ENCODE measurements at places on chromosomes 2 and 18. TPM values are rescaled to one million over a fixed set of nuclear protein-coding genes. Genes with fewer than 3 reads are reported as not detected.
A peak's percentile ranks its signal among the peaks of the same experiment; 100 is the strongest.

DNA sequence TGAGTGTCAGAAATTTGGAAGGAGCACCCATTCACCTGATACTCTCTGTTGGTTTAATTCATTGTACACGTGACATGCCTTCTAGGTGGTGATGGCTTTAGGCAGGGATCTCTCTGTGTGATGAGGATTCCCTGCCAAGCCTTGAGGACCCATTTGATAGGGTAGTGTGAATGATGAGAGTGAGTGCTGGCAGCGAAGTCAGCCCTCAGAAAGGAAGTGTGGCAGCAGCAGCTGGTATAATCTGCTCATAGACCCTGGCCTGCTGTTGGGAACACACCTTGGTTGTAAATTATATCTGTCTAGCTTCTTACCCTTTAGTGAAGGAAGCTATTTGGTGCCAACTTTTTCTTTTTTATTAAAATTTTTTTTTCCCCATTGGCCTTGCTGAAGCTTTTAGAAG is 164.5 kb downstream of the HAUS1 start:
- H3K4me3 ChIP-seq, result no peak overlapping the region
- no peaks in the 10 kb centered on the region for H3K4me1 ChIP-seq
- H3K36me3 ChIP-seq, result peaks cover 2% of the 10 kb centered on the region
- H3K27me3 ChIP-seq, result no peaks in the 10 kb centered on the region

The CPLX4 gene
- not detected for total RNA-seq

DNA sequence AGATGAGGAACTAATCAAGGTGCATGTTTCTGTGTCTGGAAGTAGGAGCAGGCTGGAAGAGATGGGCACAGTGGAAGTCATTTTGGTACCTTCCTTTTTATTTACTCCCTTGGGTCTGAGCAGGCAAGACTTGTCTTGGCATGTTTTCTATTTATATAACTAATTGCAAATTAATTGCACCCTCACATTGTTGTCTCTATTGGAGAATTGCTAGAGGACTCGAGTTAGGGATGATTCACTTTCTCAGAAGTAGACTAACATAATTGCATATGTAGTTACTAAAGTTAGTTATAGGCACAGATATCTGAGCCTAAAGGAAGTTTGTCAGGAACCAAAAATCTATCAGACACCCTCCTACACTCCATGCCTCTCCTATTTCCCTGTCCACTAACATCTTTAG is 92.8 kb upstream of the NRP2 start:
- no peaks in the 10 kb centered on the region for H3K27me3 ChIP-seq
- no peak overlapping the region for H3K27ac ChIP-seq

The CEP192 gene
- 33.6 TPM for total RNA-seq

GRCh38 chr2:160889439-160890170 is 270.6 kb upstream of the TANK start:
- no peaks in the 10 kb centered on the region for H3K27me3 ChIP-seq
- H3K36me3 ChIP-seq, result no peaks in the 10 kb centered on the region
- no peaks in the 10 kb centered on the region for H3K4me1 ChIP-seq
- no peak for DNase-seq
- no peak overlapping the region for H3K27ac ChIP-seq

- no peak for DNase-seq
- H3K4me3 ChIP-seq, result no peak overlapping the region
- no peaks in the 10 kb centered on the region for H3K36me3 ChIP-seq
- H3K27ac ChIP-seq, result no peak overlapping the region
- H3K27me3 ChIP-seq, result no peaks in the 10 kb centered on the region
Measured at GRCh38 chr2:100135415-100135814, 7.0 kb downstream of the AFF3 start.

DNA sequence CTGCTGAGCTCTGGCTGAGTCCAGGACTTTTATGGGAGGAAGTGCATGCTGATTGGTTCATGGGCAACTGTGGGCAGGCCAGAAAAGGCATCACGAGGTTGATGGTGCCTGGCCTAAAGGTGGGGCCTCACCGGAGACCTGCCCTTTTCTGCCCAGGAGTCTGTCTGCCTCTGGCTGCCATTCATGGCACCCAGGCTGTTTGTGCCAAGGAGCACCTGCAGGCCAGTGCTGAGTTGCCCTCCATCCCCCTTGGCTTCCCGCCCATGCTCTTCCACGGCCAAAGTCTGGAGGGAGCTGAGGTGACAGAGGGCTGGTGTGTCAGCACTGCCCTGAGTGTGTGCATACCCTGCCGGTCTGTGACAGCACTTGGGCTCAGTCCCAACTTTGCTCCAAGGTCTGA is 123.2 kb downstream of the PTH2R start:
- no peaks in the 10 kb centered on the region for H3K36me3 ChIP-seq
- no peaks in the 10 kb centered on the region for H3K27me3 ChIP-seq
- no peaks in the 10 kb centered on the region for H3K4me1 ChIP-seq
- H3K4me3 ChIP-seq, result no peak overlapping the region
- no peak overlapping the region for H3K27ac ChIP-seq

- no peaks in the 10 kb centered on the region for H3K36me3 ChIP-seq
- no peak for DNase-seq
- H3K4me3 ChIP-seq, result no peak overlapping the region
- H3K27ac ChIP-seq, result no peak overlapping the region
- peaks cover 11% of the 10 kb centered on the region for H3K27me3 ChIP-seq
Measured at GRCh38 chr2:191441496-191442214, 196.5 kb downstream of the MYO1B start.

GRCh38 chr2:59874971-59875755 is 678.3 kb downstream of the BCL11A start:
- H3K36me3 ChIP-seq, result no peaks in the 10 kb centered on the region
- H3K27ac ChIP-seq, result no peak overlapping the region
- no peaks in the 10 kb centered on the region for H3K27me3 ChIP-seq
- DNase-seq, result no peak
- H3K4me3 ChIP-seq, result no peak overlapping the region

The ZNF385B gene
- 4.0 TPM for total RNA-seq

GRCh38 chr2:101625387-101625786 is 72.1 kb upstream of the MAP4K4 start:
- no peaks in the 10 kb centered on the region for H3K36me3 ChIP-seq
- peak; percentile 75 for DNase-seq
- no peak overlapping the region for H3K4me3 ChIP-seq
- H3K4me1 ChIP-seq, result peaks cover 72% of the 10 kb centered on the region
- H3K27me3 ChIP-seq, result no peaks in the 10 kb centered on the region

- H3K27ac ChIP-seq, result no peak overlapping the region
- no peaks in the 10 kb centered on the region for H3K36me3 ChIP-seq
- DNase-seq, result peak; percentile 62
Measured at GRCh38 chr2:11129598-11130449, 25.4 kb upstream of the SLC66A3 start.

The DCDC2C gene
- total RNA-seq, result not detected

DNA sequence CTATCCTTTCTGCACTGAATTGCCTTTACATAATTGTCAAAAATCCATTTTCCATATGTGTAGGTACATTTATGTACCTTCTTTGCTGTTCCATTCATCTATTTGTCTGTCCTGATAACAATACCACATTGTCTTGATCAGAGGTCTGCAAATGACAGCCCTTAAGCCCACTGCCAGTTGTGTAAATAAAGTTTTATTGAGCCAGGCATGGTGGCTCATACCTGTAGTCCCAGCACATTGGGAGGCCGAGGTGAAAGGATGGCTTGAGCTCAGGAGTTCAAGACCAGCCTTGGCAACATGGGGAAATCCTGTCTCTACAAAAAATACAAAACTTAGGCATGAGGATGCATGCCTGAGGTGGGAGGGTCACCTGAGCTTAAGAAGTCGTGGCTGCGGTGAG is 121.0 kb downstream of the TFCP2L1 start:
- no peak for DNase-seq
- peaks cover 5% of the 10 kb centered on the region for H3K27me3 ChIP-seq
- H3K36me3 ChIP-seq, result no peaks in the 10 kb centered on the region

The LRRTM1 gene
- not detected for total RNA-seq

DNA sequence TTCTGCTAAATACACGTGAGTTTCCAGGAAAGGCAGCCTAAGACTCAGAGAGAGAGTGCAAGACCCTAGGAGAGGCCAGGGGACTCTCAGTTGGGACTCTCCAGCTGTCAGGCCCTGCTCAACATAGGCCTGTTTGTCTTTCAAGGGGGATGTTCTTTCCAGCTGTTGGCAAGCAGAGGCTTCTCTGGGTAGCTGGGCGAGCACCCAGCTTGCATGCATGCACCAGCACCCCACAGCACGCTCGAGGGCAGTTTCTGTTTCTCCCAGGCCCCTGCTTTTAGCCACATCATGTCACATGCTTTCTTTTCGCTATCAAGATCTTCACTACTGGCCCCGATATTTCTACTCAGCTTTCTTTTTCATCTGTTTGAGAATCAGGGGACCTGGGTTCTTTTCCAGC is 479.3 kb upstream of the HS6ST1 start:
- H3K27me3 ChIP-seq, result peaks cover 14% of the 10 kb centered on the region
- no peak overlapping the region for H3K4me3 ChIP-seq
- H3K4me1 ChIP-seq, result no peaks in the 10 kb centered on the region
- no peaks in the 10 kb centered on the region for H3K36me3 ChIP-seq
- no peak for DNase-seq

GRCh38 chr2:151708788-151709187 is 25.5 kb downstream of the NEB start:
- no peak overlapping the region for H3K27ac ChIP-seq
- no peaks in the 10 kb centered on the region for H3K36me3 ChIP-seq
- H3K4me1 ChIP-seq, result no peaks in the 10 kb centered on the region
- H3K27me3 ChIP-seq, result no peaks in the 10 kb centered on the region
- no peak overlapping the region for H3K4me3 ChIP-seq
- DNase-seq, result no peak

DNA sequence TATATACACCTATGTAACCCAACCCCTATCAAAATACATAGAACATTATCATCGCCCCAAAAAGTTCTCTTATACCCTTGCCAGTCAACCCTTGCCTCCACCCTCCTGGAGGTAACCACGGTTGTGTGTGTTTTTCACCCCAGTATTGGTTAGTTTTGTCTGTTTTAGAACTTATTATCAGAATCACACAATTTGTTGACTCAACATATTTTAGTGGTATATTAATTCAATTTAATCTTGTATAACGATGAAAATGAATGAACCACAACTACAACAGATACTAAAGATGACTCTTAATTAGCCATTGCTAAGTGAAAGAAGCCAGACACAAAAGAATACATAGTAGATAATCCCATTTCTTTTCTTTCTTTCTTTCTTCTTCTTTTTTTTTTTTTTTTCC is 19.3 kb downstream of the ACOXL start:
- no peaks in the 10 kb centered on the region for H3K36me3 ChIP-seq
- H3K27ac ChIP-seq, result no peak overlapping the region
- DNase-seq, result no peak
- H3K4me3 ChIP-seq, result no peak overlapping the region

GRCh38 chr2:130728007-130728454 is 839 bp upstream of the GPR148 start:
- H3K4me1 ChIP-seq, result no peaks in the 10 kb centered on the region
- no peaks in the 10 kb centered on the region for H3K27me3 ChIP-seq
- no peak overlapping the region for H3K4me3 ChIP-seq
- no peak for DNase-seq
- H3K27ac ChIP-seq, result no peak overlapping the region
- no peaks in the 10 kb centered on the region for H3K36me3 ChIP-seq

DNA sequence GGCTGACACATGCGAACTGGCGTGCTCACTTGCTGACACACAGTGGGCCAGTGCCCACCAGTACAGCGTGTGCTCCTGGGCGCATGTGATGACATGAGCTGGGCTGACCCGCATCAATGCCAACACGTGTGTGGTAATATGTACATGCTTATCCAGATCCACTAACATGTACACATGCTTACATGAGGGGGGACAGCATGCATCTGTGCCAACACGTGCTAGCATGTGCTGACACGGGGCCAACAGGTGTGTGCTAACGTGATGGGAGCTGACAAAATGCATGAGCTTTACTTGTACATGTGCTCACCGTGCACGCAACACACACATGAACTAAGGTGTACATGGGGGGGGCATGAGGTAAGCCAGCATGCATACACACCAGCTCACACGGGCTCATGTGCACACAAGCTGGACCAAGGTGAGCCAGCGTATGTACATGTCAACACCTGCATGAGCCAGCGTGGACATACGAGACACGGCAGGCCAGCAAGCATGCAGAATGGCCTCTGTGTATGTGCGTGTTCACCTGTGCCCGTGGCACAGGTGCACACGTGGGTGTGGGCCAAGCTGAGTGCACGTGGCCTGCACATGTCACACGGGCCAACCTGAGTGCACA is 28.5 kb downstream of the GPC1 start:
- no peak overlapping the region for H3K4me3 ChIP-seq
- H3K27me3 ChIP-seq, result no peaks in the 10 kb centered on the region
- no peak for DNase-seq

DNA sequence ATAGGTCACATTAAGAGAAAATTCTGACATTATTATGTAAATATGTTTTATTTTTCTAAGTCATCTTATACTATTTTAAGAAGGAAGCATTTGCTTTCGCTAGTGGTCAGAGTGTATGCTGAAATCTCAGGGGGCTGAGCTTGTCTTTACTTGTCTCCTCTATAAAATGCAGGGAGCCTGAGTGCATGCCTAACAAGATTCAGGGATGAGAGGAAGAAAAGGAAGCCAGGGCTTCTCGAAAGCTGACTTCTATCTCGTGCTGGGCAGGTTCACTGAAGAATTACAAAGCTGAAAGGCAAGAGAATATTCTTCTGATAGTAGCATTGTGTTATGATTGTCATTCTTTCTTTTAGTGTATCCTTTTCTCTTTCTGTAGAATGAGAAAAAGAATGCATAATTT is 467.4 kb downstream of the SOX11 start:
- no peak overlapping the region for H3K4me3 ChIP-seq
- no peaks in the 10 kb centered on the region for H3K27me3 ChIP-seq
- DNase-seq, result no peak
- H3K4me1 ChIP-seq, result no peaks in the 10 kb centered on the region
- H3K36me3 ChIP-seq, result no peaks in the 10 kb centered on the region
- no peak overlapping the region for H3K27ac ChIP-seq

The OTX1 gene
- total RNA-seq, result 3.0 TPM

DNA sequence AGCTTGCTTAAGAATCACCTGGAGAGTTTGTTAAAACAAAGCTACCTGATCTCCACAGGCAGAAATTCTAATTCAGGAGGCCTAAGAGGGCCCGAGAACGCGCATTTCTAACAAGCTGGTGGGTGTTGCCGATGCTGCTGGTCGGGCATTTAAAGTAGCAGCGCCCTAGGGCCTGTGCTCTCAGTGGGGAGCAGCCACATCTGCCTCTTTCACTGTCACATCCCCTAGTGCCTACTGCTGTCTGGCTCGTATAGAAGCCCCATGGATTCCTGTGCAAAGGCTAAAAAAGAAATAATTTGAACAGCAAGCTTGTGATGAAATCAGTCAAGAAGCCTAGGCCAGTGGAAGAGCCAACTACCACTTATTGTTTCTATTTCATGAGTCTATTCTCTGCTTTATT is 126.7 kb upstream of the SMIM21 start:
- no peaks in the 10 kb centered on the region for H3K4me1 ChIP-seq
- no peak overlapping the region for H3K27ac ChIP-seq
- peaks cover 24% of the 10 kb centered on the region for H3K27me3 ChIP-seq

- no peaks in the 10 kb centered on the region for H3K36me3 ChIP-seq
- H3K27me3 ChIP-seq, result no peaks in the 10 kb centered on the region
- no peak overlapping the region for H3K4me3 ChIP-seq
- H3K27ac ChIP-seq, result no peak overlapping the region
- H3K4me1 ChIP-seq, result 0 out of 2 replicates have a peak, but pooled peaks cover 4% of the 10 kb centered on the region
Measured at GRCh38 chr2:60429681-60430080, 123.8 kb downstream of the BCL11A start.

The PTGR3 gene
- 13.3 TPM for total RNA-seq

- no peak overlapping the region for H3K4me3 ChIP-seq
- peaks cover 11% of the 10 kb centered on the region for H3K4me1 ChIP-seq
- no peaks in the 10 kb centered on the region for H3K27me3 ChIP-seq
- H3K27ac ChIP-seq, result no peak overlapping the region
Measured at GRCh38 chr2:113799375-113799774, 42.9 kb upstream of the SLC35F5 start.

The POTEI gene
- total RNA-seq, result 0.48 TPM

The MROH2A gene
- 0.04 TPM for total RNA-seq

GRCh38 chr2:211453311-211453887 is 897.0 kb downstream of the CPS1 start:
- H3K27ac ChIP-seq, result no peak overlapping the region
- H3K36me3 ChIP-seq, result no peaks in the 10 kb centered on the region
- H3K27me3 ChIP-seq, result no peaks in the 10 kb centered on the region
